ENCODE measurements at places on chromosomes 3 and 15.

GRCh38 chr3:9452417-9452816 lies 55.0 kb downstream of the SETD5 start:
- no peak for DNase-seq

DNA sequence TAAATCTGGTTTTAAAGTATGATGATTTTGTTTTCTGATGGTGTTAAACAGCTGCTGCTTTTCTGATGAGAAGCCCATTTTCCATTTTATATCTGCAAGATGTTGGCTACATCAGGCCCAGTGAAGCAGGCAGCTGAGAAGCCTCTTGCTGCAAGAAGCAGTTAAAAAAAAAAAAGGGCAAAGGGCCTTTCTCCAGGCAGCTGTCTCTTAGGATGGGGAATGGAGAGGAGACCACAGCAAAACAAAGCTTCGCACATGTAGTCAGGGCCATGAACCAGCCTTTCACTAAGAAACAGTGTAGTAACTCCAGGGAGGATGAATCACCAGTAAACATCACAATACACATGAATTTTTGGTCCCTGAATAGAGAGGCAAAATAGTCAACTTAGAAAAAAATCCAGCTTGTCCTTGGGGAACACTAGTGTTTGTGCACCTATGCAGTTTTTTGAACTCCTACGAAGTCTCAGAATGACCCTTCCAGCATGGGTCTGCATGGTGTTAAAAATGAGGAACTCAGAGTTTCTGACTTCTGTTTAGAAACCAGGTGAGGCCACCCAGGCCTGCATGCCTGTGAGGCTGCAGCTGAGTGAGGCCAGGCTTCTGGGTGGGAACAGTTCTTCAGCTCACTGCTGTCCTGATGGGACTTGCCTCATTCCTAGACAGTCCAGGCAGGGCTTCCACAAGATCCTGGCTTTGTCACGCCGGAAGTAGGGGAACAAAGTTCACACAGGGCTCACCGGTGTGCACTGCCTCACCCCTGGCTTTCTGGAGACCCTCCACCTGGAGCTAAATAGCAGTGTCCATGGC lies 518.7 kb downstream of the MCTP2 start:
- DNase-seq = no peak

- no peak for DNase-seq
Observed at GRCh38 chr3:115272036-115272824, 125.1 kb upstream of the ZBTB20 start.

- peak; percentile 21 for DNase-seq
Observed at GRCh38 chr3:183812761-183813445, 12.5 kb downstream of the MAP6D1 start.

DNA sequence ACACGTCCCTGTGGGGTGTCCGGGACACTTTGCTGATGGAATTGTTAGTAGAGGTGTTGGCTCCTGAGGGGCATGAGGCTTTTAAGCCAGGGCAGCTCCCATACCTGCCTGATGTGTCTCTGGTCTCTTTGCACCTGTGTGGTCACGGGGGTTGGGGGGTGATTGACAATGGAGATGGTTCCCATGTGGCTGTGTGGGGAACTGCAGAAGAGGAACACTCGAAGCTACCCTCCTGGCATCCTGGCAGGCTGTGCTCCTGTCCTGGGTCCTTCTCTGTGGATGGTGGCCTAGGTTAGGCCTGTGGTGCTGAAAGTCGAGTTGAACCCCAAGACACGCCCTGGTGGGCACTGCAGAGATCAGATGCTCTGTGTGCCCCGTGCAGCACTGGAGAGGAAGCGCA lies 73.4 kb downstream of the HMCES start:
- DNase-seq = no peak

DNA sequence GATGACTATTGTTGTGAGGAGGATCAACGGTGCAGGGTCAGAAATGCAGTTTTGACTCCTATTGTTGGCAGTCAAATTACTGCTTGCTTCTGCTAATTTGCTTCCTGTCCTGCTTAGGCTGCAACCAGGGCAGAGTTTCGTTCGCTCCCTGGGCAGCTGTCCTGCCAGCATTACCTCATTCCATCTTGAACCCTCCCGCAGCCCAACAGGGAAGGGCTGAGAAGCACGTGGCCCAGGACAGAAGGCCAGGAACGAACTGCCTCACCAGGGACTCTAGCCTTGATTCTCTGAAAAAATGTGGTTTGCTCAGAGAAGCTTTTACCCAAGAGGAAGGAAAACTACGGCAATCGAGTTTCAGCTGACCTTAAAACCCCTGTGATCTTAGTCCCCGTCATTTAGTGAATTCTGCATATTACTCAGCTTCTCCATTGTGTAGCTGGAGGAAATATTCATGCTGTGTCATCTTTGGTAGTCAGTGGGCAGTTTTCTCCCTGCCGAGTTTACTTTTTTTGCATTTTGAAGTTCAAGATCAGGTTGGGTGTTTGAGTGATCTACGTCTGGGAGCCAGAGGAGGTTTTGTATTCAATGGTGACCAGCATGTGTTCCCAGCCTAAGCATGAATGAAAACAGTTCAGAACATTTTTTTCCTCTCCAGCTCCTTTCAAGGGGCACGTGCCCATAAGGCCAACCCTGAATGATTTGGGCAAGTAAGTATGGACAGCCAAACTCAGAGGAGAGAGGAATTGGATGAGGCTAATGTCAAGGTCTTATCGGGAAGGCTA lies 23.0 kb downstream of the TLNRD1 start:
- DNase-seq = no peak

DNA sequence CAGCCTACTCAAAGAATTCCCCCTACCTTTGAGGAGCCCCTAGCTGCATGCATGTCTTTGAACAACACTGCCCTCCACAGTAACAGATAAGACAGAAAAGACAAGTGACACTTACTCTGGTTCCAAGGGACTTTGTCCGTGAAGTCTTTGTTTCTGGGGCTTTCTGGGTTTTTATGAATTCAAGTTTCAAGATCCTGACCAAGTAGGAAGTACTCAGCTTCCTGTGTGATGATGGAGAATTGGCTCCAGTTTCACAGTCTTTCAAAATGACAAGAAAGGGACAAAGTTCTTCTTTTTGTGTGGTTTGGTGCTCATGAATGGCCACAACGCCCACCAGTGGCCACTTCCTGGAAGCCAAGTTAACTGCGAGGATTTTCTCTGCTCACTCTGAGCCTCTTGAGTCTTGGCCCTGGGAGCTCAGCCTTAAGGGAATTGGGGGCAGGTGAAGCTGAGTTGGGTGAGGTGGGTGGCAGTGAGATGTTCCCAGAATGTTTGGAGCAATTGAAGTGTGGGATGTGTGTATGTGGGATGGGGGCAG lies at the start of gene CCR1:
CCR1 (minus strand) TSS at position 147 of the 538 bp plus-strand sequence. CDS start 4,000 bp downstream, outside the sequence.
- DNase-seq = no peak

DNA sequence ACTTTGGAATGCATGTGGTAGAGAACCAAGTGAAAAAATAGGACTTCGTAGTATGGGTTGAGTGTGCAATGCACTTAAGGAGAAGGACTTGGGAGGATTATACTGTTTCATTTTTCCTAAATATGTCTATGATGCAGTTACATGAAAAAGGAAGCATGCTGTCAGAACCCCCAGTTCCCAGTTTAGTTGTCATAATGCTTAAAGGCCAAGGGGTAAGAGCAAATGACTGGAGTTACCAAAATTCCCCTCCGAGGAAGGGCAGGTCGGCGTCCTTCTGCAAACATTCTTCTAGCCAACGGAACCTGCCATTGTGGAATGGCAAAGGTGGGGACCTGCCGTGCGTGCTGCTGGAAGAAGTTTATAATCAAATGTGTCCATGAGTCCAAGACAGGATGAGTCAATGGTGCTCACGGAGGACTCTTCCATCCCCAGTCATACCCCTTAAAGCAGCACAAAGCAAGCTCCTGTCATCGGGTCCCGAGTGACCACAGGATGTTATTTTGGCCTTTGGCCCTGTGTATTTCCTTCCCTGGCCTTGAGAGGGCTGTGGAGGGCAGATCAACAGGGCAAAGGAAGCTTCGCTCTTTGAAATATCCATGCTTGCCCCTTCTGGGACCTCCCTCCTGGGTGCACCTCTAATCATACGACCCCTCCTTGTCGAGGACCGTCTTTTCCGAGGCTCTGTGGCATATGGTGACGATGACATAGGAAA lies 93.2 kb downstream of the SLCO3A1 start:
- DNase-seq = no peak

DNA sequence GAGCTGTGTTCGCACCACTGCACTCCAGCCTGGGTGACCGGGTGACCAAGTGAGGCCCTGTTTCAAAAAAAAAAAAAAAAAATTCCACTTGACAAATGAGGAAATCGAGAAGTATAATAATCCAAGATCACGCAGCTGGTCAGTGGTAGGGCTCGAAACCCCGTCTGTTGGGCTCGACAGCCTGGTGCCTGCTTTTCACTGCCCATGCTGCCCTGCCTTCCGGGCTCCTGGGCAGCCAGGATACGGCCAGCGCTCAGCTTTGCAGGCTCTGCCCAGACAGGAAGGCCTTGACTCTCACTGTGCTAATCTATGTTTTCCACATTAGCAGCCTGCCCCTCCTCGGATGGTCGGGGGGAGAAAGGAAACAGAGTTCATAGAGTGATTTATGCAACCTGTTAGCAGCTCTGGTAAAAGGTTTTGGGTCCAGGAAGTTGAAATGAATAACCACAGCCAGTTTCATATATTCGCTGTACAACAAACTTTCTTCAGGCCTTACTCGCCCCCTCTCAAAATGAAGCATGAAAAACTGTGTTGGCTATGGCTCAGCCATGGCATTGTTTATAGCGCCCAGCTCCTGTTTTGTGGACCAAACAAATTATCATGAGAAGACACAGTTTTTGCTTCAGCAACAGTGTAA lies 108.8 kb downstream of the XXYLT1 start:
- DNase-seq = no peak

- DNase-seq = no peak
Observed at GRCh38 chr3:107987036-107987939, 103.5 kb downstream of the CD47 start.

DNA sequence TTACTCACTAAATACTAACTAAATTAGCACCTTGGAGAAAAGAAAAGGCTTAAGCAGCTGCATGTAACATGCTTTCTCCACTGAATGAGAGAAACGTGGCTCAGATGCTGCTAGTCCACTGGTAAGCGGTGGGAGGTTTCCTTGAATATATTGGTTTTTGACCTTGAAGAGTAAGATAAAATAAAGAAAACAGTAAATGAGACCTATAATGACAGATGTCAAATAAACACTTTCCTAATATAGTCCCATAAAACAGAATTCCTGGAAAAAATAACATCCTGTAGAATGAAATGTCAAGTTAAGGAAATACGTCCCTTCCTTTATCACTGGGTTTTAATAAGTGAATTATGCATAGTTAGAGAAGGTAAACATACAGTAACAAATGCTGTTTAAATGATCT lies 215.0 kb downstream of the DPH6 start:
- no peak for DNase-seq

DNA sequence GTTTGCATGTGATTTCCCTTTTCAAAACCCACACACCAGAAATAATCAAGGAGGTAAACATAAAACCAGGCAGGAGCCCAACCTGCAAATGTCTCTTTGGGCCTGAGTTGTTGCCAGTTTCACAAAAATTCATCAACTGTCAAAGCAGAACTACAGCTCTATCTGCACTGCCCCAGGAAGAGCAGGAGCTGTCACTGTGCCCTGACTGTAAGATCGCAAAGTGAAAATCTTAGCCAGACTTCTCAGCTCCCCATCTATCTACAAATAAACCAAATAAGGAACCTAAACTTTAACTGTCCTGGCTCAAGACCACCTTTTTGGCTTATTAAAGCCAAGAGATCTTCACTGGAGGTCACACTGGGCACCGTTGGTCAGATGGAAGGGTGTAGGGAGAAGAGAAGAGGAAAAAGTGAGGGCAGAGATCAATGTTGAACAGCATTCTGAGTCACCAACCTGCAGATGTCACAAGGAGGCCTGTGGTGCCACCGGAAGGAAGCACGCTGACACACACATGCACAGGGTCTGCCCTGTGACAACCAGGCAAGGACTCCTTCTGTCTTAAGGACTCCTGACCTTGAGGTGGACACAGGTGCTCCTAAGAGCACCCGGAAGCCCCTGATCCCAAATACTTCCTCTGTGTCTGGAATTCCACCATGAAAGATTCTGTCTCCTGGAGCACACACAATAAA lies 58.7 kb downstream of the RPN1 start:
- no peak for DNase-seq

DNA sequence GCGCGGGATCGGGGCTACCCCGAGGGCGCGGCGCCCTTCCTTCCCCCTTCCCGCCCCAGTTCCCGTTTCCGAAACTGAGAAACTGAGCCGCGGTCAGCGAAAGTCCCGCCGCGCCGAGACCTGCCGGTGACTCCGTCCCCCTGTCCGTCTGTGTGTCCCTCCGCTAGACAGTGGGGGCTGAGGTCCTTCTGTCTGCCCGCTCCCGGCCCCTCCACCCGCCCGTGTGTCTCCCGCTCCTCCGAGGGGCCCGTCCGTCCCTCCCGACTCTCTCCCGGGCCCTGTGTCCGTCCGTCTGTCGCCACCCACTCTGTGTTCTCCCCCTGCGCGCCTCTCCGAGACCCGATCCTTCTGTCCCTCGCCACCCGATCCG lies 426 bp downstream of the PRKCD start:
- DNase-seq = no peak

GRCh38 chr3:47892286-47893040 lies 89.5 kb downstream of the DHX30 start:
- no peak for DNase-seq

GRCh38 chr3:30539206-30539605 lies 67.2 kb upstream of the TGFBR2 start:
- no peak for DNase-seq

Data from NCI-H187 (cell line).